ENCODE measurements at places on chromosomes 7 and 10. TPM values are rescaled to one million over a fixed set of nuclear protein-coding genes. Genes with fewer than 3 reads are reported as not detected.

Gene JAKMIP3
- 0.26 TPM for total RNA-seq

Gene RPP30
- 39.6 TPM for total RNA-seq

GRCh38 chr10:91684841-91685240, 52.0 kb upstream of the PPP1R3C start:
- no peak for DNase-seq

DNA sequence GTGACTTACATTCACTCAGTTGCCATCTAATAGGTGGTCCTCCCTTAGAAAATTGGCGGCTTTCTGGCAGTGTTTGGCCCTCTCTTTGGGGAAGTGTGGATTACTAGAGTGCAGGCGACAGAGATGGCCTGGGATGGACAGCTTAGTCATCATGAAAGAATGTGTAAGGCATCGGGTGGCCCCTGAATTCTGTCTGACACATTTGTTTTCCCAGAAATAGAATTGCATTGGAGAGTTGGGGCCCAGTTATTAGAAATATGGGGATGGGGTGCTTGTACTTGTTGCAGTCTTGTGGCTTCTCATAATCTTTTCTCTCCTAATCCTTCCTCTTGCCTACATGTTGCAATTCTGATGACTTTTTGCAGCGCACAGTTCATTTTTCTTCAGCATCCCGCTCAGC, 13.8 kb downstream of the TCF7L2 start:
- no peak for DNase-seq

DNA sequence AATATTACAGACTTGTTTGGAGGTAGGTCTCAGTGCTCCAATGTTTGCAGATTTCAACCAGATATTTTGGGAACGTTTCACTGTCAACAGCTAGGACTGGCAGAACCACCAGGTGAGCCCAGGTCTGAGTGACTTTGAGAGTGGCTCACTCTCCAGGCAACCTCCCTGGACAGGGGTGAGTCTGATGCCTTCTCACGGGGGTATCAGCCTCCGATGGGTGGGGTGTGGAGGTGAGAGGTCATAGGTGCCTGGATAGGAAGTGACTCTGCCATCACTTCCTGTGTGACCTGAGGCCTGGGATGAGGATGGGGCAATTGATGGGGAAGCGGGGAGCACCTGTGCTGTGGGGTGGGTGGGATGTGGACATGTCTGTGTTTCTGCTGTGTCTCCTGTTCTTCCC, 4.6 kb downstream of the AZGP1 start:
- no peak for DNase-seq

All from uterus (tissue), 4 donors.